ENCODE measurements at places on chromosomes 4 and X. TPM values are rescaled to one million over a fixed set of nuclear protein-coding genes. Genes with fewer than 3 reads are reported as not detected.

SPP1 gene
- total RNA-seq = not detected

GRCh38 chrX:132470831-132471230 is 18.0 kb downstream of the MBNL3 start:
- no peak for DNase-seq

CD40LG gene
- total RNA-seq = not detected

IBSP gene
- not detected for total RNA-seq

DNA sequence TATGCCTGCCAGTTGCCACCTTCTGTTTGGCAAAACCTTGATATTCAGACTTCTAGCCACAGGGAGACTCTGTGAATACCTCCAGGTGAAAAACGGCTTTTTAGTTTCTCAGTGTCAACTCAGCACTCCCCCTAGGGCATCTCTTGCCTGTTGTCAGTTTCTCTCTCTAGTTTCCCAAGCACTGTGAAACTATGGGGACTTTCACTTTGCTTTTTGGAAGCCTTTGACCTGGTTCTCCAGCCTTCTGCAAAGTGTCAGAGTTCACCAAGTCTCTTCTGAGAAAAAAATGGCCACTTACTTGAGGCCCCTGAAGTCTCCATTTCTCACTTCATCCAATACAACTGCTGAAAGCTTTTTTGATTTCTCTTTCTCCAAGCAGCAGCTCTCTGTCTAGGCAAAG is 521.5 kb downstream of the INPP4B start:
- DNase-seq = no peak

- DNase-seq = no peak
Measured at GRCh38 chr4:42452823-42453222, 55.5 kb downstream of the SHISA3 start.

PGK1 gene
- 337 TPM for total RNA-seq

- no peak for DNase-seq
Measured at GRCh38 chr4:98473046-98473445, 185.4 kb downstream of the TSPAN5 start.

YY2 gene
- 0.60 TPM for total RNA-seq

- DNase-seq = no peak
Measured at GRCh38 chr4:1090036-1090435, 23.3 kb downstream of the RNF212 start.

TNIP3 gene
- total RNA-seq = not detected

- DNase-seq = no peak
Measured at GRCh38 chrX:122115604-122116003, 1068.2 kb downstream of the GLUD2 start.

GRCh38 chrX:39953879-39954278 is 143.9 kb downstream of the BCOR start:
- no peak for DNase-seq

ADGRL3 gene
- total RNA-seq = not detected

FRG2 gene
- total RNA-seq = not detected

DNA sequence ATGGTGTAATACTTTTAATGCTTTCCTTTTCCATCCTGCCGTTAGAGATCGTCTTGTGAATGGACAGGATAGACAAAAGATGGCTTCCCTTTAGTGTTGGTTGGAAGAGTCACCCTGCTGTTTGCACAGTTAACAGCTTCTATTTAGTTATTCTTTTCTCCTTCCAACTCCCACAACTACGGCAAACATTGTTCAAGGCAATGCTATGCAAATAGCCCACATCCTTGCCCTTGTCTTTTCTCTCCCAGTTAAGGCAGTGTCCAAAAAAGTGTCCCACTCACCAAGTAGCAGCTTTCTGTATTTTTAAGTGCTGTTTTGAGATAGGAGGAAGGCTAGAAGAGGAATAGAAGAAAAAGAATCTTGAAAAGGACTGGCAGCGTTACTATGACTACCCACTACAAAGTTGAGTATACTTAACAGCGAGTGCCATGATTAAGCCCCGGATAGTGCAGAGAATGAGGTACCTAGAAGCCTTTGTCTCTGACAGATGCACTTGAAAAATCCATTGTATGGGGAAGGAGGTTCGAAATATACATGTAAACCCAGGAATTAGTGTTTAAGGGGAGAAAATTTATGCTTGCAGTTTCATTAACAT is 12.1 kb upstream of the RUFY3 start:
- no peak for DNase-seq

DNA sequence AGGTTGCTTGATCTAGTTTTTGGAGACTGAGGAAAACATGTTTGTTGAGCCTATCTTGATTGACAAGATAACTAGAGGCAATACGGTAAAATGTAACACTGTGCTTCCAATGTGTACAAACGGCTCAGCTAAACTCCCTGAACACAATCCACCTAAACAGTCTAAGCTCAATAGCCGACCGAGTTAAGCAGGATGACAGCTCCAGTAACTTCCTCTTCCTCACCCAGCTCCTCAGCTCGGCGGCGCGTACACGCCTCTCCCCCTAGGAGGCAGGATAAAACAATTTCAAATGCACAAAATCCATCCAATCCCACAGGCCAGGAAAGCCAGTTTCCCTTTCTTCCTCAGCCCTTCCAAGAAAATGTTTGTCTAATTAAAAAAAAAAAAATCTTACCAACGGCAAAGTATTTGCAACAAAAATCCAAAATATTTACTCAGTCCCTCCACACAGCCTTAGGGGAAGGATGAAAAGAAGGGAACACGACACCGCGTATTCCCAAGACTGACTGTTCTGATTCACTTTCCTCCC is 1.0 kb downstream of the CNOT6L start:
- peak; percentile 72 for DNase-seq

GRCh38 chr4:122803788-122804208 is 22.8 kb upstream of the FGF2 start:
- no peak for DNase-seq

GRCh38 chrX:54030329-54030728 is 13.9 kb downstream of the PHF8 start:
- no peak for DNase-seq

DNA sequence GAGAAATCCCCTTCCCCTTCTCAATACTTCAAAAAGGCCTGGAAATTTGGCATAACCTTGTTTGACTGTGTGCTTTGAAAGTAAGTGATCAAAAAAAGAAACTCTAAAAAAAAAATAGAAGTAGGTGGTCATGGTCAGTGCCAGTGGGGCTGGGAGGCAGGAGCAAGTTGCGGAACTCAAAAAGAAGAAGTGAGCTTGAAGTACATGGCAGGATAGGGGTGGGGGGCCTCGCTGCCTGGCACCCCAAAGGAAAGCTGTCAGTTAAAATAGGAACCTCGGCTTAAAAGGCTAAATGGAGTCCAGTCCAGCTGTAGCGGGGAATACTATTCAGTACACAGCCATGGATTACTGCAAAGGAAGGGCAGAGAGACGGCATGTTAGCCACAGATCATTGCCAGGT is 12.2 kb upstream of the NKRF start:
- DNase-seq = peak; percentile 59

- DNase-seq = no peak
Measured at GRCh38 chrX:11393949-11394654, 100.9 kb downstream of the AMELX start.

SPANXN2 gene
- not detected for total RNA-seq

DGAT2L6 gene
- total RNA-seq = not detected

KLKB1 gene
- total RNA-seq = 1.9 TPM

ZNF157 gene
- total RNA-seq = 0.52 TPM

Measured in Karpas-422 (cell line).